ENCODE measurements at places on chromosomes 6 and 20. TPM values are rescaled to one million over a fixed set of nuclear protein-coding genes. Genes with fewer than 3 reads are reported as not detected.

The CNKSR3 gene
- 6.8 TPM for total RNA-seq

The ELOVL5 gene
- 95.6 TPM for total RNA-seq

The CALHM5 gene
- 1.5 TPM for total RNA-seq

The ADGRF4 gene
- not detected for total RNA-seq

The FANCE gene
- 13.7 TPM for total RNA-seq

The UNC93A gene
- total RNA-seq: not detected

The TMEM30A gene
- total RNA-seq: 48.3 TPM

The NMBR gene
- total RNA-seq: 0.15 TPM

The ACTL10 gene
- total RNA-seq: 2.0 TPM

The COL19A1 gene
- total RNA-seq: not detected

The DACT2 gene
- total RNA-seq: not detected

The UNC5CL gene
- 0.15 TPM for total RNA-seq

The DSP gene
- total RNA-seq: 0.17 TPM

The PPP1R14C gene
- total RNA-seq: not detected

The PSORS1C2 gene
- total RNA-seq: not detected

The SSTR4 gene
- not detected for total RNA-seq

The SAMD10 gene
- 4.5 TPM for total RNA-seq

The ADGB gene
- not detected for total RNA-seq

The GFRAL gene
- total RNA-seq: not detected

The ZSWIM1 gene
- 9.4 TPM for total RNA-seq

The TFAP2B gene
- total RNA-seq: not detected

The TTK gene
- total RNA-seq: 43.0 TPM

The TMEM200A gene
- 3.4 TPM for total RNA-seq

The TMEM242 gene
- total RNA-seq: 5.2 TPM

The SERINC1 gene
- total RNA-seq: 79.9 TPM

The ARHGAP40 gene
- total RNA-seq: not detected

The SIRPD gene
- not detected for total RNA-seq

The ERVFRD-1 gene
- not detected for total RNA-seq

The ERMARD gene
- 16.2 TPM for total RNA-seq

The SLC22A3 gene
- total RNA-seq: not detected

The OR2H2 gene
- total RNA-seq: not detected

The SPEF1 gene
- 0.15 TPM for total RNA-seq

The NRM gene
- 24.1 TPM for total RNA-seq

The BPIFB6 gene
- total RNA-seq: not detected

The HLA-DRB5 gene
- total RNA-seq: not detected

The NKX2-4 gene
- not detected for total RNA-seq

The SRMS gene
- not detected for total RNA-seq

All from bronchus fibroblast of lung (primary cell).